Stimulated activated CD4-positive, alpha-beta T cell treated with anti-CD3 and anti-CD28 coated beads, Interleukin-12 subunit alpha, Interleukin-12 subunit beta, amount 100 ng/mL, for 24 hours (primary cell): ENCODE measurements at places on chromosomes 5 and 9.

DNA sequence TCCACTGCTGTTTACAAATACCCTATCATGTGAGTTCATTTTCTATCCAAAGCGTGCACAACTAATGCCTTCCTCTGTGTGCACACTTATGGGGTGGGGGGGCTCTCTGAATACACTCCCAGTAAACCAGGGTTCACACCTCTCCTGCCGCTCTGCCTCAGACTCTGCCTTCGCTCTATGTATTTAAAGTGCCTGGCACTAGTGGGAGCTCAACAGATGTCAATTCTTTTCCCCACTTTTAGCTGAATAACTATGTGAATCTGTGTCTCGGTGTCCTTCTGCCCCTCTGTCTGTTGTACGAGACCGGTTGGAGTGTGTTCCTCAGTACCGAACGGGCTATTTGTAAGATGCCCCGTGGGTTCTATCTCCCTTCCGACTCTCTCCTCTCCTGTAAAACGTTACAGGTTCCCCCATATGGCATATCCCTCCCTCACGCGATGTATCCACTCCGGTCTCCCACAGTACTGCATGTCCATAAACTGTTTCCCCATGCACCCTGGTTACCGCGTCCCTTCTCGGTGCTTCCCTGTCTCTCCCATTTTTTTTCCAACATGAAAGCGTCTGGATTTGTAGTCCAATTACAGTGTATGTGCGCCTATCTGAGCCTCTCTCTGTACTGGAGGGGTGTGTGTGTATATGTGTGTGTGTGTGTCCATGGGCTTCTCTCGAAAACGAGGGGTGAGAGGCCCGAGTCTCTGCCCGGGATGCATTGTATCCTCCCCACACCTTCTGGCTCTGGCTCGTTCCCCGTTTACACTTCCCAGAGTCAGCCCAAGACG is 1.6 kb downstream of the ELL2 start:
- DNase-seq, result no peak

- peak; percentile 2 for DNase-seq
Measured at GRCh38 chr9:127283917-127284497, 19.4 kb downstream of the GARNL3 start.

DNA sequence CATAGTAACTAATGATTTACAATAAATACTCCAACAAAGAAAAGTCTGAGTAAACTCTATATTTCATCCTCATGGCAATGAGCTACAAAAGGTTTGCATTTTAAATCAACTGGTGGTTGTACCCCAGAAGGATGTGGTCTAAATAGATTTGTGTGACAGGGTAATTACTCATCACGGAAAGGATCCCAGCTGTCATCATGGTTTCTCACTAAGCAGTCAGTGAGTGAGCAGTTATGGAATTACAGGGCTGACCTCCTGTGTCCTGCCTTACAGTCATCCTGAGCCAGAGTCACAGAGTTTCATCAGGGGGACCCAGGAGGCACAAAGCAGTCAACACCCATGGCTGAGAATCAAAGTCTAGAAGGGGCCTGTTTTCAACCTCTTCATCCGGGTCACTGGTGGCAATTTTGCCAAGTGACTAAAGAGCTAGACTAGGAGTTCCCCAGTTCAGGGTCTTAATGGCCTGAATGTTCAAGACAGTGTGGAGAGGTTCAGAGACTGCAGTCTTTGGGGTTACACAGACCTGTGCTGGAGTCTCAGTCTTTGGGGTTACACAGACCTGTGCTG is 210.7 kb upstream of the SLC24A2 start:
- DNase-seq, result peak; percentile 45

GRCh38 chr5:179798144-179798770 is 4.5 kb downstream of the LTC4S start:
- DNase-seq, result no peak

GRCh38 chr5:17999858-18000257 is 365.6 kb downstream of the TAF11L14 start:
- DNase-seq, result no peak

DNA sequence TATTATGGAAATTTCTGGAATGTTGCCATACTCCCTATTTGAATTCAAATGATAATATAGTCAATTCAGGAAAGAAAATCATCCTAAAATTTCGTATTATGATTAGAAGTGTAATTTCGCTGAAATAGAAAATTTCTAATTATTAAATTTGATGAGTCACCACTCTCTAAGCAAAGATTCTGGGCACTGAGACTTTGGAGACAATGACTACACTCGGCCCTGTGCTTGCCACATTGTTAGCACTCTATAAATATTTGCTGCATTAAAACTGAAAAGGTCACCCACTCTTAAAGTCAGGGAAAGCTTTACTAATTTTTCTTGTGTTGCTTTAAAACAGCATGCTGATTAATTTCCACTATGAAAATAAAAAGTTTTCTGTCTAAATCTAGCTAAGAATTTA is 240.3 kb downstream of the TLE4 start:
- DNase-seq, result no peak

DNA sequence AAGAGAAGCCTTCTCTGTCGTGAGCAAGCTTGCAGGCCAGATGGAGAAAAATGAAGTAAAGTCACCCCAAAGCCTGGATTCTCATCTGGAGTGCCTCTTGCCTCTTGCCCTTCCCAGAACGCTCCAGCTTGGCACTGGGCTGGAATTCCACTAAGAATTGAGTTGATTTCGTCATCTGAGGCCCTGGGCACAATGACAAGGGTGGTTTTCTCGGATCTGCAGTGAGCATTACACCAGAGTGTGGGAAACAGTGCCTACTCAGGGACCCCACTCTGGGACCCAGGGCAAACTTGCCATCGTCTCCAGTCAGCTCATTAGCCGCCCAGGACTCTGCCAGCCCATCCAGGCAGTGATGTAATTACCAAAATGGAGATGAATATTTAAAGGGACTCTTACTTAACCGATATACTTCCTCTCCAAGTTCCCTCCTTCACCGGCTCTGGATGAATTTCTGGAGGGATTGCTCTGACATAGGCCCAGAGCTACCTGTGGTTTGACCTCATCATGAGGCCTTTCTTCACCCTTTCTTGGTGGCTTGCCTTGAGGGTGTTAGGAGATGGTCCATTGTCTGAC is 44.7 kb upstream of the LCP2 start:
- no peak for DNase-seq

- no peak for DNase-seq
Measured at GRCh38 chr5:81361600-81361999, 32.3 kb downstream of the ACOT12 start.

GRCh38 chr5:108801301-108801700 is 53.6 kb downstream of the FER start:
- no peak for DNase-seq

DNA sequence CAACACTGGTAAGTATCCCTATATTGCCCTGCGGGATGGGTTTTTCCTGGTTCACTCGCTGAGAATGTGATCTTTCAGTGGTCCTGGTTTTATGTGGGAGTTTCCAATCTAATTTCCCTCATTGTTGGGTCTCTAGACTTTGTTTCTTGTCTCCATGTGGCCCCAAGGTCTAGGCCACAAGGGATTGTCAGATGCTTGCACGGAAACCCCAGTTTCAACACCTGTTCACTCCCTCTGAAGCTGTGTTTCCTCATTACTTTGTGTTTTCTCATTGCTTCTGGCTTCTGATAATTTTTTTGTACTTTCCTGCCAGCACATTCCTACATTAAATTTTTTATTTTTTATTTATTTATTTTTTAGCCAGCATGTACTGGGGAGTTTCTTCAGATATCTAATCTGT is 191.5 kb downstream of the TTLL11 start:
- no peak for DNase-seq

GRCh38 chr9:11045589-11045988 is 432.8 kb upstream of the PTPRD start:
- no peak for DNase-seq

- DNase-seq, result no peak
Measured at GRCh38 chr5:78747705-78748359, 99.3 kb upstream of the LHFPL2 start.

DNA sequence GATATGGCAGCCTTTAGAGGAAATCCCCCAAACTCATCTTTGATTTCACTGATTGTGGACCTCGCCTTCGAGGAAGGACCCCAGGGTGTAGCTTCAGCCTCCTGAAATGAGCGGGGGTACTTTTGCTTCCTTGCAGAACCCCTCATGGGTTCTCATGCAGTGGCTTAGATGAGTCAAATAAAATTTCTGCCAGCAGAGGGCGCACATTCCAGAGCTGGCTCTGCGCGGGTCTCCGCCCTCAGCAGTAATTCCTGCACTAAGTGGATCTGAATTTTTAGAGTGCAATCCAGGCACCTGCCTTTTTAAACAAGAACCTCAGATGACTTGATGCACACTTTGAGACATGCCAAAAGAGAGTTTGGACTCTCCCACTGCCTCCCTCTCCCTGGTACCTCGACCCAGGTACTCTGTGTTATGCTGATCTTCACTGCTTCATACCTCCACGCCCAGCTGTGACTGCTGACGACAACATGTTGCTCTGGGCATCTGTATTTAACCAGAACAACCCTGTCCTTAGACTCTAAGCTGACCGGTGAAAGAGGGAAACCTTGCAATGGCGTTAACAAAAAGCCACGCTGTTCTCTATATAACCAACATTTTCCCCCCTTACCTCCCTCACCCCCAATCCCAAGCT is 7.3 kb downstream of the EGFLAM start:
- peak; percentile 55 for DNase-seq

DNA sequence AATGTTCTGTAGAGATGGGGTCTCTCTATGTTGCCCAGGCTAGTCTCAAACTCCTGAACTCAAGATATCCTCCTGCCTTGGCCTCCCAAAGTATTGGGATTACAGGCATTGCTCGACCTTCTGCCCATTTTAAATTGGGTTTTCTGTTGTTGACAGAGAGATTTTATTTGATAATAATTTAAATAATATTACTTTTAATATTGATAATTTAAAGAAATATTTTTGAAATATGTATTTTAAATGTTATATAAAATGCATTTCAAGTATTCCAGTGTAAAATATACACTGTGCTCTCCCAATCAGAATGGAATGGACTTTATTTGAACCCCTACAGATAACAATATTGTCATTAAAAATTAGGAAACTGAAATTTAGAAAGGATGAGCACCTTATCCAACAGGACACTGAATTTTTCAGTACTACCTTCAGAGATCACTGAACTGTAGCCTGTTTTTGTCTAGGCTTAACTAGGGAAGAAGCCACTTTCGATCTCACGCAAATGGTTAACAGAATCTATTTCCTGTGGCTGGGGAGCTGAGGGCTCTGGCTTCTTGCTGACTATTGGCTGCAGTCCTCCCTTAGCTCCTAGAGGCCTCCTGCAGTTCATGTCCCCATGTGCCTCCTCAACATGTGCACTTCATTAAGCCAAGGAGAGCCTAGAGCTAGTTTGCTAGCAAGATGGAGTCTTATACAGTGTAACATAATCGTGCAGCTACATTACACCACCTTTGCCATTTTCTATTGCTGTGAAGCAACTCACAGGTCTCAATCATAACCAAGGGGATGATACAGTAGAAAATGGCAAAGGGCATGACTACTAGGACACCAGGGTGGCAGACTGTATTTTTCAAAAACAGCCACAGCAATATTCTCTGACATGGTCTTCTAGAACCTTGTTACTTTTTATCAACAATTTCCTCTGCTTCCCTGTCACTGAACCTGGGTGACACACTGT is 150.0 kb downstream of the CDC42SE2 start:
- no peak for DNase-seq

DNA sequence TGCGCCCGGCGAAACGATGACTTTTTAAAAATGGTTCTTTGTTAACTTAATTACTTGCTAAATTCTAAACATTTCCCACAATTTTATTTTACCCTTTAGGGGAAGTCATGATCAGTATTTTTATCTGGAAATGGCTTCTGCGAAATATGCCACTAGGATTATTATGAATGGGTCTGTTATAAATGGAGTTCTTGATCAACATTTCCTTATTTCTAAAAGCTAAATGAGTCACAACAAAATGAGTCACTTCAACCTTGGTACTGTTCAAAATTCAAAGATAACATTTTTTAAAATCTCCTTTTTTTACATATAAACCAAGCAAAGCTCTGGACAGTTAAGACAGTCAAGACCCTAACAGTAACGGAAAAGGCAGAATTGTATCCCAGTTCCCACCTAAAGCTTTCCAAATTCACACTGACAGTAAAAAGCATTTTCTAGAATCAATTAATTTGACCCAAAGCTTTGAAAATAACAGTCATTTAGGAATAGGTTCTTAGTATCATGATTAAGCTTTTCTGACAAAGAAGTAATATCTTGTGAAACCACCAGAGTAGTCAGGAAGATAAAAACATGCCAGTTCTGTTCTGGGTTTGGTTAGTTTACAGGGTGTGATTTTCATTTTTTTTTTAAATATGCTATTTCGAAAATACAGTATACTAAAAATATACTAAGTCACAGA is 81.7 kb downstream of the LHFPL2 start:
- DNase-seq, result no peak

GRCh38 chr5:137510671-137511070 is 11.5 kb upstream of the SPOCK1 start:
- DNase-seq, result no peak

DNA sequence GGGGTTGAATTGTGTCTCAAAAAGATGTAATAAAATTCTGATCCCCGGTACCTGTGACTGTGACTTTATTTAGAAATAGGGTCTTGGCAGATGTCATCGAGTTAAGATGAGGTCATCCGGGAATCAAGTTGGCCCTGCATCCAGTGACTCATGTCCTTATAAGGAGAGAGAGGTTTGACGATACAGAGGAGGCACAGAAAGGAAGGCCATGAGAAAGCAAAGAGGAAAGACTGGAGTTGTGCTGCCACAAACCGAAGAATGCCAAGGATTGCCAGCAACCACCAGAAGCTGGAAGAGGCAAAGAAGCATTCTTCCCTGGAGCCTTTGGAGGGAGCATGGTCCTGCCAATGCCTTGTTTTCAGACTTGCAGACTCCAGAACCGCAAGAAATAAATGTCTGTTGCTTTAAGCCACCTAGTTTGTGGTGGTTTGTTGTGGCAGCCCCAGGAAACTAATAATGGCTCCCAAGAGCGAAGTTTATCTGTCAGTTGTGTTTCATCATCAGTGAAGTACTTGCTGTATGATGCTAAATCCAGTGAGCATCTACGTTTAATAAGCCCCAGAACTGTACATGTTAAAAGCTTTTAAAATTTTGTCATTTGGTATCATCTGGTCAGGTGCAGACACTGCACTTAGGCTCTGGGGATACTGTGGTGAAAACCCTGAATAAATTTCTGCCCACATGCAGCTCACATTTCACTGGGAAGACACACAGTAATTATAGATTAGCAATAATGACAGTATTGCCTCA is 114.8 kb downstream of the TLE4 start:
- no peak for DNase-seq

DNA sequence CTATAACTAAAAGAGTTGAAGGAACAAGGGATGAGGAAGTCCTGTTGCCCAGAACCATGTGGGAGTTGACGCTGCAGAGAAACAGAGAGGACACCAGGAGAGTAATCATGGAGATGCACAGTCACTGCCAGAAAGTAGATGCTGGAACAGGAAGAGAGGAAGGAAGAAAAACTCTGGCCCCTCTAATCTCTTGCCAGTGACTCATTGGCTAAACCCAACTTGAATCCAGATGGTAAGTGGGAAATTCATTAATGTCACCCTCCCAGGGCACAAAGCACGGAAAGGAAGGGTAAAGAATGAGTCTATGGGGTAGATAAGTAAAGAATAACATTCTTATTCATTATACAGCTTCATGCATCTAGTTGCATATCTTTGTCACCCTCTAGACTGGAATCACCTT is 631.9 kb downstream of the PRELID2 start:
- DNase-seq, result no peak
